ENCODE measurements at places on chromosomes 5 and 9. TPM values are rescaled to one million over a fixed set of nuclear protein-coding genes. Genes with fewer than 3 reads are reported as not detected.
A peak's percentile ranks its signal among the peaks of the same experiment; 100 is the strongest.

ELAVL2 gene
- polyA plus RNA-seq = 1.1 TPM

PCDHA9 gene
- polyA plus RNA-seq = 0.04 TPM

FOXD4 gene
- 0.34 TPM for polyA plus RNA-seq

ATOSB gene
- polyA plus RNA-seq = 13.7 TPM

DNAJB5 gene
- polyA plus RNA-seq = 7.5 TPM

DRD1 gene
- 0.06 TPM for polyA plus RNA-seq

LCN2 gene
- polyA plus RNA-seq = 1.9 TPM

TCERG1 gene
- 152 TPM for polyA plus RNA-seq

ABCA2 gene
- 35.7 TPM for polyA plus RNA-seq

GRCh38 chr9:71524996-71525580, 243.2 kb downstream of the CEMIP2 start:
- DNase-seq = no peak

DNA sequence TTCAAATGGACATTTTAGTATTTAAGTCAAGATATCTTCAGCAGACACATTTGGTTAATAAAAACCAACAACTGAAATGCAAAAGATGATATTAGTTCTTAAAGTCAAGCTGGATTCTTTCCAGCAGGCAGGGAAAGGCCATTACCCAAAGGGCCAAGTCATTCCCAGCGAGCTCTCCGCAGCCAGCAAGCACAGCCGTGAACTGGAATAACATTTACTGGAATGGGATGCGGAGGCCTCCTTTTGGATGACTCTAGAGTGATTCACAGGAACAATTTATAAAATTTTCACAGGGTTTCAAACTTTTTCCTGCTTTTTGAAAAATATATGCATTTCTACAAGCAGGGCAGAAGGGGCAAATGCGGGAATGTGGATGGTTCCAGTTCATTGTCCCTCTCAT, 76.6 kb upstream of the DAB2 start:
- no peak for DNase-seq

DNA sequence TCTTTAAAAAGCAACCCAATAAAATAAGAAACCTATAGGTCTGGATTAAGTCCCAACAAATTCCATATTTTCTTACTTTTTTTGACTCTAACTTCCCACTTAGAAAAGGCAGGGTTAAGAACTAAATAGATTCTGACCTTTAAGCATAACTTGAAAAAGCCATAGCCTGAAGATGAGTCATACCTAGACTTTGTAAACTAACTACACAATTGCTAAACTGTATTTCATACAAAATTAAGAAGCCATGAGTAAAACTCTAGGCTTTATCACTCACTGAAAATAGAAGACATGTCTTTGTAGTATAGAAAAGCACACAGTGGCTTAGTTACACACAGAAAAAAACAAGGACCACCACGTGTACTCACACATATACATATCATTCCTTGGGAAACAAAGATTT, 51.5 kb downstream of the MLLT3 start:
- DNase-seq = no peak

DNA sequence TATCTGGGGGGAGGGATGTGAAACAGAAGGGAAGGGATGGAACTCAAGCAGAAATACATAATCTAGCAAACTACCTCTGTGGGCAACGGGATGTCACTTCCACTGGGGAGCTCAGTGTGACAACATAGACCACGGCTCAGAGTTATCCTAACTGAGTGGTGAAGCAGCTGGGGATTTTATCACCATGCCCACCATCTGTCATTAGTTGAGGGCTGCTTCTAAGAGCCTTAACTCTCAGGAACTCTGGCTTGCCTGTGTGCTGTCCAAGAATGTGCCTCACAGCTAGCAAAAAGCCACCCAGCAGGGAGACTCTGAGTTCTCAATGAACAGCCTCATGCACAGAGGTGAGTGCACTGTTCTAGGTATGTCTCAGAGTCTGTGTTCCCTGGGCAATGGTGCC, 90.6 kb upstream of the CXCL14 start:
- DNase-seq = no peak

DNA sequence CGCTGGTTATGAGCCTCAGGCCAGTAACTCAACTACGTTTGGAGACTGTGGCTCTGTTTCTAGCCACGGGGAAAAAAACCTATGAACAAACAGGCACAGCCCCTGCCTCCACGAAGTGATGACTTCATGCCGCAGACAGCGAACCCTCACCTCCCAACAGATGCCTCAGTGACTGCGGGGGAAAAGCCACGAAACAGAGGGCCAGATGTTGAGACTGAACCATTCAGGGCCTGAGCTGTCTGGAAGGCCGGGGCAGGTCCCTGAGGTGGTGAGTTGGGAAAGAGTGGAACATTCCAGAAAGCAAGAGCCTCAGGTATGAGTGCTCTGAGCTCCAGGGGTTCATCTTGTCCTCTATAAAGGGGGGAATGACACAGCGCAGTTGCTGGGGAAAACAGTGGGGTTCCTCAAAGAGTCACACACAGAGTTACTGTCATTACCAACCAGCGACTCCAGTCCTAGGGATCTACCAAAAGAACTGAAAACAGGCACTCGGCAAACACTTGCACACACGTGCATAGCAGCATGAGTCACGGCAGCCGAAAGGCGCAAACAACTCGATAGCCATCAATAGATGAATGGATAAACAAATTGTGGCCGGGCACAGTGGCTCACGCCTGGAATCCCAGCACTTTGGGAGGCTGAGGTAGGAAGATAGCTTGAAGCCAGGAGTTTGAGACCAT, 15.3 kb downstream of the PLPP7 start:
- DNase-seq = no peak

GRCh38 chr5:59407967-59408366, 485.6 kb downstream of the PDE4D start:
- DNase-seq = no peak

DNA sequence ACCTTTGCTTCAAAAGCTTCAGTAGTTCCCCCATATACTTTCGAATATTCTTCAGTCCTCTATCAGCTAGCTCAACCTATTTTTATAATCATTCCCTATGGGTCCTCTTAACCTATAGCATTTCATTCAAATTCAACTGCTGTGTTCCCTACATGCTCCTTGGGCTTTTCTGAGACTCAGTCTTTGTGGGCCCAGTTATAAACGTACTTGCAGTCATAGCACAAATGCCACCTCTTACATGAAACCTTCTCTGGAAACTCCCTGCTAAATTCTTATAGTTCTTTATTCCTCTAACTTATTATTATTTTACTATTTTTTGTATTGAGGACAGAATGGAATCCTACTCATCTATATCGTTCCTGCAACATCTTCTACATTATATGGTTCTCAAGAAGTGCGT, 24.7 kb downstream of the MLANA start:
- no peak for DNase-seq

DNA sequence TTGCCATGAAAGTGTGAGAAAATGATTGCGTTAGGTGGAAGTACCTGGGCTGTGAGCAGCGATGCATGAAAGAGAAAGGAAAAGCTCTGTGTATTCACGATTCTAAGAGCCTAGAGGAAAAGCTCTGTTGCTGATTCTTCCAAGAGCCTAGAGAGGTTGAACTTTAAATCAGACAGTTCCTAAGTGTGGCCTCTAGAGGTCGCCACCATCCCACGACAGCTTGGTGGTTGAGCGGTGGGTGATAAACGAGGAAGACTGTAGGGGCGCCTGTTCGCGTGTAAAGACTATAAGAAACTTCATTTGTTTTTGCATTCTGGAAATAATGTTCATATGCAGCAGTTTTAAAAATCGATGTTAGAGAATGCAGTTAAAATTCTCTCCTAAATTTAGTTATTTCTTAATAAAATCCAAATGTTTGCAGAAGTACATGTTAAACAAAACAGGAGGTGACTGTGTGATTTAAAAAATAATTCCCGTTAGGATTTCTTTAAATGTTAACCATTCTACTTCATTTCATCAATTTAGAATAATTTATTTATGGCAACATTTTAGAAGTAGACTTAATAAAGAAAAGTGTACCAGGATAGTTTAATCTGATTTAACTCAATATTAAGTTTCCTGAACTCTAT, 107.7 kb downstream of the TENT4A start:
- no peak for DNase-seq

- DNase-seq = no peak
Measured at GRCh38 chr5:134878403-134878802, 4.2 kb downstream of the TXNDC15 start.

DNA sequence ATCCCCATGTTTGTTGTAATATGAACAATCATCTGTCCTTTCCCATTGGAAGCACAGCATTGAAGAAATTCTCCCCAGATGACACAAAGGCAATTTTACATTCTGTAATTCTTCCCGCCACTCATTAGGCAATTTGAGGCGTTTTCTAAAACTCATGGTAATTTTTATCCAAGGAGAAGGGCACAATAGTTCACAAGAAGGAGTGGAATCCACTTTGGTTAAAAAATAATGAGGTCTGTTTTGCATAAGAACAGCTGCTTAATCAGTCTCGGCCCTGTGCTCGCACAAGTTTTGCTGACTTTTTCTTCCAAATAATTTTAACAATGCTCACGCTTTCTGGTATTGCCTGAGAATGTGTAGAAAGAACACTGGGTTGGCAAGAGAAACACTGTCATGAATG, 94.0 kb downstream of the CAVIN4 start:
- DNase-seq = no peak

DNA sequence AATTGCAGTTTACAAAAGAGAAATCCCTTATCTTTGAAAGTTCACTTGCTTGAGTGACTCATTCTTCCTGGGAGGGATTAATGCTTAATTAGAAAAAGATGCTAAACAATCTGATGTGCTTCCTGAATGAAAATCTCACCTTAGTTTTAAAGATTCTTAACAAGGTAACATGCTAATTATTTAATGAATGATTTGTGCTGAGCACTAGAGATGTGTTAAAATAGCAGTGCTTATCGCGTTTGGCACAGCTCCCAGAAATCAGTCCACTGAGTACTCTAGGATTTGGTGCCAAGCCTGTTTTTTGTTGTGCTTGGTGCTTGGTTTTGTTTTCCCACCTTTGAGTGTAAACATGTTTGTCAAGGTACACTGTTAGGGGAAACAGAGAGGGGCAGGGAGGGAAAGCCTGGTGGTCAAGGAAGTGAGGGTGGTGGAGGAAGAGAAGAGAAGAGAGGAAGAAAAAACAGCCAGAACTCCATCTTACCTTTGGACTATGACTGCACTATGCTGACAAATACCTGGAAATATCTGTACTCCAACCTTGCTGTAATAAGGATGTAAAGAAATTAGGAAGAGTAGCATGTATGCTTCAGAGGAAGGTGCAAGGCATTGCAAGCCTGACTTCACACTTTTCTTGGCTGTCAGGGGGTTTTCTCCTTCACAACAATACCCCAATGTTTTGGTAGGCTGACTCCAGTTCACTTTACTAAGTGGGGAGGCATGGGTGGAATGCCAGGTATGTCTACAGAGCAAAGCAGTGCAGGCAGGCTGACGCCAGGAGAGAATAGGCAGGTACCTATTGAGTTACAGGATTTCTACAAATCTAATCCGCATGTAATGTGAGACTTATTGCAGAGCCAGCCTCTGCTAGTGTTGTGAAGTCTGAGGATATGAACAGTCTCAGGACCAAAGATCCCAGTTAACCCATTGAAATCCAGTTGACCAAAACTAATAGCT, 157.2 kb upstream of the ISL1 start:
- peak; percentile 14 for DNase-seq

DNA sequence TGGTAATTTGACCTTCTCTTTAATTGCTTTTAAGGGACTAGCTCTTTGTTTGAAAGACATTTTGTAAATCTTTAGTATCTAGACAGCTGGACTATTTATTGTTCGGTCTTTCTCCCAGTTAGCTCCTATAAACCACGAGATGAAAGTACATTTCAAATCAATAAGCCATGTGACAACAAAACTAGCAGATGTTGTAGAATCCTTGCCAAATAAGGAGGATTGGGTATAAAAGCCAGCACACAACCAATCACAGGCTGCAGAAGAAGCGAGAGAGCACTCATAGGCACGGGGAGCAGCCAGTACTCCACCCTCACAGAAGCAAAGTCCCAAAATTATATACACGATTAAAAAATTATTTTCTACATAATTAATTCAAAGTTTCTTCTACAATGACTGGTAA, 8.1 kb upstream of the OMD start:
- DNase-seq = no peak

- DNase-seq = no peak
Measured at GRCh38 chr9:19369107-19369506, 10.9 kb downstream of the RPS6 start.

- no peak for DNase-seq
Measured at GRCh38 chr9:89426384-89426961, 71.4 kb downstream of the SEMA4D start.

- DNase-seq = no peak
Measured at GRCh38 chr5:82176115-82176814, 101.9 kb downstream of the RPS23 start.

DNA sequence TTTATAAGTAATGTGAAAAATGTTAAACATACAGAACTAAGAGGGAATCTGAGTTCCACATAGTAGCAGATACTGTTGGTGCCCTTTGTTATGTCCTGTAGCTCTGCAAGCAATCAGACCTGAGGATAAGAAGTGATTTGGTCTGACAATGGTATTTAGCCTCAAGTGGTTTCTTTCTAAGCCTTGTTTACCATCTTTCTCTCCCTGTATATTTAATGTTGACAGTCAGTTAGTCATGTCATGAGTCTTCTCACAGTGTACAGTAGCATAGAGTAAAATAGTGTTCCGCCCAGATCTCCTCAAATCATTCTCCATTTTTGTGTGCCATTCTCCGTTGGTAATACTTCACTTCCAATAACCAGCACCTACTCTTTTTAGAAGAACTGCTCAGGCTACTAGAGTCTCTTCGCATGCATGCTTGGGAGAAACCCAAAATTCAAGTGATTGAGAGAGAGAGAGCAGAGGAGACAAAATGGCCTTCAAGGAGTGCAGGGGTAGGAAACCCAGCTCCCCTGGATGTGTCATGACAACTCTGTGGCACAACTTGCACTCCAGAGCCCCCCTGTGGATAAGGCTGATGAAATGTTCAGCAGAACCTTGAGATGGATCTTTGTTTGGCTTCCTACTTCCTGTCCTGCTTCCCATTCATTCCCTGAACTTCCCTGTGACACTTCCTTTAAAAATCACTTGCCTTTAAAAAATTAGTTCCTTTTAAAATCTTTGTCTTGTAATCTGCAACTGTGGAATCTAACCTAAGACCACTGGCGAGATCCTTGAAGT, 129.2 kb upstream of the FST start:
- DNase-seq = no peak

DNA sequence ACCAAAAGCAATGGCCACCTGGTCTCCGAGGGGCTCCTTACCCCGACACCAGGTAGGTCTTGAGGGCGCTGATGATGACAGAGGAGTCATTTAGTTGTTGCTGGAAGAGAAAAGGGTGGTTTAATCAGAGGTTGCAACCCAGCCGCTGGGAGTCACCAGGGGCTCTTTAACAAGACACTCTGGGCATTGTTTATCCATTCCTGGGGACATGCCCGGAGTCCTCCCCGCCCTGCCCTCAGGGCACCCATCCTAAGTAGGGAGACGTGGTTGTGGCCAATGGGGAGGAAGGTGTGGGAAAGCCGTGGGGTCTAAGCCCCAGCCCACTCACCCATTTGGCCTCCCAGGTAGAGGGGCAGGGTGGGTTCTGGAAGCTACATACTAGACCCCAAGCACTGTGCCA, 3.1 kb downstream of the PTGES2 start:
- DNase-seq = no peak
